ENCODE measurements at places on chromosomes 4 and X.

- no peak for DNase-seq
Observed at GRCh38 chrX:39736216-39737211, 361.2 kb downstream of the BCOR start.

- no peak for DNase-seq
Observed at GRCh38 chrX:13647709-13648212, 5.2 kb upstream of the TCEANC start.

- no peak for DNase-seq
Observed at GRCh38 chr4:161222889-161223288, 940.9 kb downstream of the FSTL5 start.

DNA sequence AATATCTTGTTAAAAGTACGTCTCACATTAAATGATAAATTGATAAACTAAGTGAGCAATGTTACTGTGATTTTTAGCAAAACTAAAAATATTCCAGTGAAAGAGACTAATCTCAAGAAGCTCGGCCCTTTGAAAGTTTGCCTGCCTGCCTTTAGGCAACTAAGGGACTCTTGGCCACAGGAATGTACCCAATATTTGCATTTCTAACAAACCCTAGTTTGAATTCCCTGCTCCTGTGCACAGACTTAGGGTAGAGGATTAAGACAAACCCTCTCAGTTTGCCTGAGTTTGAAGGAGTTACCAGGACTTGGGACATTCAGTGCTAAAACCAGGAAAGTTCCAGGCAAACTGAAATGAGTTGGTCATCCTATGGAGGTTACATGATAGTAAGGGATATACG lies 157.1 kb downstream of the SCFD2 start:
- DNase-seq = no peak

GRCh38 chrX:150984169-150984824 lies 1.2 kb downstream of the HMGB3 start:
- DNase-seq = no peak

GRCh38 chr4:185835814-185836213 lies 23.8 kb upstream of the SORBS2 start:
- DNase-seq = no peak

DNA sequence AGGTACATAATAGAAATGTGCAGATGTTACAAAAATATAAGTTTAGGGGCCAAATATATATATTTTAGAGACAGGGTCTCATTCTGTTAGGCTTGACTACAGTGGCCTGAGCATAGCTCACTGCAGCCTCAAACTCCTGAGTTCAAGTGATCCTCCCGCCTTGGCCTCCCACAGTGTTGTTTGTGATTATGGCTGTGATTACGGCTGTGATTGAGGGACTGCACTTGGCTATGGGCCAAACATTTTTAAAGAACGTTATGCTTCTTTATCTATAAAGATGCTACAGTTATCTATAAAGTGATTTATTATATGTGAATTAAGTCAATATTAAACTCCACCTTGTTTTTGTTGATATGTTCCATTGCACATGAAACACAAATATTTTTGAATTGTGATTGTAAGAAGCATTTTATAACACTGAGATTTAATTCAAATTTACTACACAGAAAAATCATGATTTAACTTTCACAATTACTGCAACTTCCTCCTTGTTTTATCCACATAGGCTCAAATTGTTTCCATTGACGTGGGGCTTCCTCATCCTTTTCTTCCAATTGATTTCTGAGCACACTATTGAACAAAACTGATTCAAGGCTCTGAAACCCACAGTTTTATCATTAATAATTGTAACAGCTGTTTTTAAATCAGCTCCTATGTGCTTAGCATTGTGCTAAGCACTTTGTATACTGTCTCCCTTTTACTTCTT lies 68.4 kb upstream of the BMPR1B start:
- no peak for DNase-seq

DNA sequence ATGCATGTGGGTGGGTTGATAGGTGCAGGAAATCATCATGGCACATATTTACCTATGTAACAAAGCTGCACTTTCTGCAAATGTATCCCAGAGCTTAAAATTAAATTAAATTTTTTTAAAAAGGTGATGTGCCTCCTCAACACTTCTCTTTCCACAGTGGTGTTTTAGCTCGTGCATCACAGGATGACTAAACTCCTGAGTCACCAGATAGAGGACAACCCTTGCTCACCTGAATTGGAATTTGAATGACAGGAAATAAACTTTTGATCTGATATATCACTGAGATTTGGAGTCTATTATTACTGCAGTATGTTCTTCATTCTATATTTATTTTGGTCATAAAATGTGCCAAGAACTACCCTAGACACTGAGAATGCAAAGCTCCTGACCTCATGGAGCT lies 185.3 kb downstream of the MAPK10 start:
- DNase-seq = no peak

GRCh38 chrX:14964500-14964899 lies 91.3 kb downstream of the MOSPD2 start:
- no peak for DNase-seq

DNA sequence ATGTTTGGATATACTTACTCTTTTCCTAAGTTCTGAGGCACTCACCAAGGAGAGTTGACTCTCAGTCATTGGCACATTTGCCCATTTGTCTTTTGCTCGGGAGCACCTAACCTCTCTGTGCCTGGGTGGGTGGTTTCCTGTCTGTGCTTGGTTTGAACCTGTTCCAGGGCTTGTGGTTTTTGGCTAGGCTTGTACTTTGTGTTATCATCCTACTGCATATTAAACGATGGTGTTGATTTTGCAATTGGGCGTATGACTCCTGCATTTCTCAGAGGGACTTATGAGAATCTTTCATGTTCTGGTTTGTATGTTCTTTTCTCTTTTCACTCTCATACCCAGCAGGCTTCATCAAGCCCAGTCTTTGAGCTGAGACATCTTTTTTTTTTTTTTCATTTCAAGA lies 161.7 kb downstream of the BTC start:
- no peak for DNase-seq

DNA sequence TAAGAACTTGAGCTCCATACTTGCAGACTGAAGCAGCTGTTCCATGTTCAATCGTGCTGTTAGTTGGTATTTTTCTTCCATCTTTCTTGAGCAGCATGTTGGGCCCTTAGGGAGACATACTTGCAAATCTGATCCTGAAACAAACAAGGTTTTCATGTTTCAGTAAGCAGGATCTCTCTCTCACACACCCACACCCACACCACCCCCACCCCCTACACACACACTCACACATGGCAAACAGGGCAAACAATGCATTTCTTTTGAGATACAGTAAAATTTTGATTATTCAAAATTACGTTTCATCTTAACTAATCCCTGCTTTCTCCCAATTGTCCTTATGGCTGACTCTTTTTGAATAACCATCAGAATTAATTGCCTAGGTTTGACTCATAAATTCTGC lies 32.3 kb downstream of the GPC3 start:
- no peak for DNase-seq

DNA sequence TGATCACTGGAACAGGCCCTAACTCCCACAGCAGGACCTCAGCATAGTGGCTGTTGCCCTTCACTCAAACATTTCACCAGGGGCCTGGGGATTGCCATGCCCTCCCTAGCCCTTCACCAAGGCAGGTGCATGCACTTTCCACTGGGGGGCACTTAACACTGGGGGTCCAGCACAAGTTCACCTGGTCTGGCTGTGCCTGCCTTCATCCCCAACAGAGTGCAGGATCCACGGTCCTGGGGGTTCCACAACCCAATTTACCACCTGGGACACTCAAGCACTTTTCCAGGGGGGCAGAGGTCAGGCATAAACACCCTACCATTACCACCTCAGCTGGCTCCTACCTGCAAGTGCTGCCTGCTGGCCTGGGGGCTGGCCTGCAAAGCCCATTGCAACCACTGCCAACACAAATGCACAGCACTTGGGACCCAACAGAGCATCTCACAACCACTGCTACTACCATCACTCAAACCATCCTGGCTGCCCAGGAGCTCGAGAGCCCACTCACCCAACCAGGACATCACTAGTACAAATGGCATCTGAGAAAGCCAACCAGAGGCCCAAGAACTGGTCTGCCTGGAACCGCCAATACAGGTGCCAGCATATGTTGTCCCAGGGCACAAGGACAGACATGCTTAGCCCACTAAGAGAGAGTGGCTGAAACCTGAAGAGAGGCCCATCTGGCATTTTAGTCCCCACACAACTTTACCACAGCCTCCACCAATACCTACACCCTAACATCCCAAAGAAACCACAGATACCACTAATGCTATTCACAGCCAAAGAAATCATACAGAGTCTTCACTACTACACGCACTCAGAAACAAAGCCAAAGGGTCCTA lies 43.1 kb downstream of the NAT8L start:
- no peak for DNase-seq

GRCh38 chr4:135777361-135777760 lies 1575.8 kb upstream of the PABPC4L start:
- DNase-seq = no peak

- DNase-seq = no peak
Observed at GRCh38 chr4:46927201-46927600, 18.2 kb upstream of the COX7B2 start.

DNA sequence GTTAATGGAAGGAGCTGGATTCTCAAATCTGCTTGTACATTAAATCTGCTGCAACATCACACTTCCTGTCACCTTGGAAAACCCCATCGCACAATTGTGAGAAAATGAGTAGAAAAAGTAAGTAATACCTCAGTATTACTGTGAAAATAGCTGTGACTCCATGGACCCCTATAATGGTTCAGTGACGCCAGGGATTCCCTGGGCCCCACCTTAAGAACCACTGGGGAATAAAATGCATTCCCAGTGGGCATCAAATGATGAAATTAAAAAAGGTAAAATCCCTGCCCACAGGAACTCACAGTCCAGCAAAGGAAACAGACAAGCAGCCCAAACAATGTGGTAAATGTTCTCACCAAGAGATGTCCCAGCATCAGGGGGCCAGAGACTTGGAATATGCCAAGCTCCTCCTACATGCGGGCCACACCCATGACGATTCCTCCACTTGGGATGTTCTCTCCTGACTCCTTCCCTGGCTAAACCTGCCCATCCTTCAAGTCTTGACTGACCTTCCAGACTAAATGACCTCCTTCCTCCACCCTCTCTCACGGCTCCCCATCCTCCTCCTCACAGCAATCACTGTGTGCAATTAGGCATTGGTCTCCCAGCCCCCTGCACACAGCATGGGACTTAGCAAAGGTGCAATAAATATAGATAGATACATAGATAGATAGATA lies 2.6 kb downstream of the EVC2 start:
- DNase-seq = no peak
